ENCODE measurements at places on chromosomes 4 and X.

DNA sequence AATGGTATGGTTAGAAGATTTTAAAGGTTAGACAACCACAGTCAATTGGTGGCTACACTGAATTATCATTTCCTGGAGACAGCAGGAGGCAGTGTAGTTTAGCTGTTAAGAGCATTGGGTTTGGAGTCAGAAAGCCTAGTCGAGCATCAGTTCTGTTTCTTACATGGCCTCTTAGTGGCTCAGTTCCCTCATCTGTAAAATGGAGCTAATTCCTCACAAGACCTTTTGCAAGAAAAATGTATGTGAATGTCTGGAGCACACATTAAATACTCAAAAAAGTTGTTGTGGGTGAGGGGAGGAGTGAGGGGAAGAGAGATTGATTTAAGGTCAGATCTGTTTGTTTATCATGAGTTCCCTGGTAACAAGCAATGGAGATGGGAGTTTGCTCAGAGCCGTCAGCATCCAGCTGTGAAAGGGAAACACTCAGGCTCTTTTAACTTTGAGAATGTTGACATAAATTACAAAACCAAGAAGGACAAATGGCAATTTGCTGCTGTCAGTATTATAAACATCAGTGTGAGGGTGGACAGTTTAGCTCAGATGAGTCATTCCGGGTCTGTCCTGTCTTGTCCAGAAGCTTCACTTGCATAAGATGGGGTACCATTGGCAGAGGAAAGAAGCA is 98.2 kb upstream of the PGRMC2 start:
- no peak for DNase-seq

GRCh38 chrX:133045986-133046385 is 50.9 kb downstream of the USP26 start:
- no peak for DNase-seq

GRCh38 chrX:68086709-68087108 is 346.6 kb downstream of the OPHN1 start:
- DNase-seq = no peak

DNA sequence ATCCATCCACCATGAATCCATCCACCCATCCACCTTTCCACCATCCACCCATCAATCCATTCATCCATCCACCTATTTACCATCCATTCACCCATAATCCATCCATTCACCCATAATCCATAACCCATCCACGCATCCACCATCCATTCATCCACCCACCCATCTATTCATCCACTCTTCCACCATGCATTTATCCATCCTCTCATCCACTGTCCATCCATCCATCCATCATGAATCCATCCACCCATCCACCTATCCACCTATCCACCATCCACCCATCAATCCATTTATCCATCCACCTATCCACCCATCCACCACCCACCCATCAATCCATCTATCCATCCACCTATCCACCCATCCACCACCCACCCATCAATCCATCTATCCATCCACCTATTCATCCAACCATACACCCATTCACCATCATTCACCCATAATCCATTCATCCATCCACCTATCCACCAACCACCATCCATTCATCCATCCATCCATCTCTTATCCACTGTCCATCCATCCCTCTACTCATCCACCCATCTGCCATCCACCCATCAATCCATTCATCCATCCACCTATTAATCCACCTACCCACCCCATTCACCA is 179.7 kb upstream of the PSAPL1 start:
- DNase-seq = no peak

- DNase-seq = no peak
These were observed 41.8 kb downstream of the QDPR start for GRCh38 chr4:17469931-17470674.

All from esophagus squamous epithelium (tissue), 5 donors.